ENCODE measurements at places on chromosomes 7 and 10.

DNA sequence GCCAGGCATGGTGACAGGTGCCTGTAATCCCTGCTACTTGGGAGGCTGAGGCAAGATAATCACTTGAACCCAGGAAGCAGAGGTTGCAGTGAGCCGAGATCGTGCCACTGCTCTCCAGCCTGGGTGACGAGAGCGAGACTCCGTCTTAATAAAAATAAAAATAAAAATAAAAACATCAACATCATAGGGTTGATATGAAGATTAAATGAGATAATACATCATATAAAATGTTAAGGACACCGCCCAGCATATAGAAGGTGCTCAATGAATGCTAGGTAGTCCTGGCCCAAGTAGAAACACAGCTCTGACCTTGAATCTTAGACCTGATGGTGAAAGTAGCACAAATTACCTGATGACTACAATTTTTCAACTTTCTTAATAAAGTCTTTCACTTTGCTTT is 74.0 kb downstream of the PAX2 start:
- DNase-seq, result no peak

GRCh38 chr7:34338961-34339526 is 319.0 kb upstream of the NPSR1 start:
- no peak for DNase-seq

- DNase-seq, result no peak
Measured at GRCh38 chr7:24727154-24728120, 29.8 kb downstream of the GSDME start.

- no peak for DNase-seq
Measured at GRCh38 chr7:93690021-93690420, 115.5 kb upstream of the CALCR start.

DNA sequence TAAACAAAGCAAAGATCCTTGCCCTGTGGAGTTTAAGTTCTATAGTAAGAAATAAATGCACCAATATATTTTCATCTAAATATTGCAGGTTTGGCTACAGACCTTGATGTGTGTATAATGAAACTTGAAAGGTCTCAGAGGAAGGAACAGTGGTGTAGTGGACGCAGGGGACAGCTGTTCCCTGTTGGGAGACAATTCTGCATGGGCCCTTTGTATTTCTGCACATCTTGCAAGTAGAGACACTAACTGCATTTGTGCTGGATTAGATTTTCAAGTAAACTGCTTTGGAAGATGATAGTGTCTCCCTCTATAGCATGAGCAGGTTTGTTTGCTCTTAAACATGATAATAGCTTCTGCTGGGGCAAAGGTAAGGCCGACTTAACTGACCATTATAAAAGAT is 57.5 kb upstream of the FAM133B start:
- no peak for DNase-seq
